ENCODE measurements at places on chromosomes 2 and 18.

DNA sequence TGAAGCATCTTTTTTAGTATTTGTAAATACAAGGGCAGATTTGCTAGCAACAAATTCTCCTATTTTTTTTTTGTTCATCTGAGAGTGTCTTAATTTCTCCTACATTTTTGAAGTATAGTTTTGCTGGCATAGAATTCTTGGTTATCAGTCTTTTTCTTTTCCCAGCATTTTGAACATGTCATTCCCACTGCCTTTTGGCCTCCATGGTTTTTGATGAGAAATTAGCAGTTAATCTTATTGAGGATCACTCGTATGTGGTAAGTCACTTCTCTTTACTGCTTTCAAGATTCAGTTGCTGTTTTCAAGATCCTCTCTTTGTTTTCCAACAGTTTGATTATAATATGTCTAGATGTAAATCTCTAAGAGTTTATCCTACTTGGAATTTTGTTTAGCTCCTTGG is 16.9 kb upstream of the RNF149 start:
- no peaks in the 10 kb centered on the region for H3K36me3 ChIP-seq
- peaks cover 3% of the 10 kb centered on the region for H3K4me1 ChIP-seq
- no peak overlapping the region for H3K4me3 ChIP-seq

DNA sequence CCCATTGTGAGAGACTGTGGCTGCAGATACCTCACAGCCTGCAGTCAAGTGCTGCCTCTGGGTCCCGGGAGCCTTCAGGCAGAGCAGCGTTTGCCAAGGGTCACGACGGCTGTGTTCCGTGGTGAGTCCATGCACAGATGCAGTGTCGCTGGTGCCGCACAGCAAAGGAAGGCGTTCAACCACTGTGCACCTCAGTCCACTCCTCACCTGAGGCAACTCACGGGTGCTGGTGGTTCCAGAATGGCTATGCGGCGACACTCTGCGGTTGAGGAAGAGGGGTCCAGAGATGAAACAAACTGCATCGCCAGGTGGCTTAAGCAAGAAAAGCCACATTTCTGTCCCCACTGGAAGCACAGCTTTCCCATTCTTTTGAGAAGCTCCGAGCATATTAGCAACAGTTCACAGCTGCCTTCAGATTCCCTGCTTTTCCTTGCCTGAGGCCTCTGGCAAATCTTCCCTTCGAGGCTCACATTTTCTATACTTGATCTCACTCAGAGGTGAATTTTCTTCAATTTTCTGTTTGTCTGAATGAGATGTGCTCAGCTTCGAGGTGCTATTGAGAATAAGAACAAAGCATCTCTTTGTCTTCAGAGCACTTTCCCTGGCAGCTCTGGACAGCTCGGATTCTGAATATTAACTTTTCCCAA is 208.8 kb upstream of the TWIST2 start:
- H3K4me1 ChIP-seq, result no peaks in the 10 kb centered on the region
- no peak overlapping the region for H3K4me3 ChIP-seq
- H3K27me3 ChIP-seq, result peaks cover 3% of the 10 kb centered on the region
- no peak for DNase-seq
- H3K27ac ChIP-seq, result no peak overlapping the region

GRCh38 chr2:146579147-146579930 is 1265.5 kb upstream of the ACVR2A start:
- H3K36me3 ChIP-seq, result no peaks in the 10 kb centered on the region
- no peak overlapping the region for H3K4me3 ChIP-seq
- H3K4me1 ChIP-seq, result no peaks in the 10 kb centered on the region
- no peak overlapping the region for H3K27ac ChIP-seq
- no peaks in the 10 kb centered on the region for H3K27me3 ChIP-seq

DNA sequence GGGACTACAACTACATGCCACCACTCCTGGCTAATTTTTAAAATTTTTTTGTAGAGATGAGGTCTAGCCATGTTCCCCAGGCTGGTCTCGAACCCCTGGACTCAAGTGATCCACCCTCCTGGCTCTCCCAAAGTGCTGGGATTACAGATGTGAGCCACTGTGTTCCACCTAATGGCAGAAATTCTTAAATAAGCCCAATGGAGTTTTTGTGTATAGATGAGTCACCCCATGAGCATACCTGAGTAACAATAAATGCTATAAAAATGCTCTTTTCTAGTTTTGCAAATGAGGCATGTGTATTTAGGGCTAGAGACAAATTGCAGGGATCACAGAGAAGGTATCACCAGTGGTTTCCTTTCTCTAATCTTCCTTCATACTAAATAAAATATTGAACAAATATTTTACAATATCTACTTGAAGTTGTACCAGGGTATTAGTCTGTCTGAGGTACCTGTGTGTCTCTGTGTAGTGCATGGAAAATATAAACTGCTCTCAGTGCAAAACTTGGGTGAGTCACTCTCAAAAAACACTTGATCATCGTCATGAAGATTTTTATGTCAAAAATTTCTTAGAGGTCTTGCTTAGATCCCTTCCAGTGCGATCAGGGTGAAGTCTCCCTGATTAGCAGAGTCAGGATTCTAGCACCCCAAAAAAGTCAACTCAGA is 337.1 kb upstream of the MMADHC start:
- no peaks in the 10 kb centered on the region for H3K4me1 ChIP-seq
- H3K27ac ChIP-seq, result no peak overlapping the region
- H3K27me3 ChIP-seq, result no peaks in the 10 kb centered on the region
- H3K36me3 ChIP-seq, result no peaks in the 10 kb centered on the region
- H3K4me3 ChIP-seq, result no peak overlapping the region

GRCh38 chr2:231170055-231170454 is 28.4 kb upstream of the ARMC9 start:
- DNase-seq, result no peak
- H3K27ac ChIP-seq, result no peak overlapping the region
- H3K4me1 ChIP-seq, result peaks cover 2% of the 10 kb centered on the region
- H3K27me3 ChIP-seq, result no peaks in the 10 kb centered on the region
- peaks cover 51% of the 10 kb centered on the region for H3K36me3 ChIP-seq
- no peak overlapping the region for H3K4me3 ChIP-seq

DNA sequence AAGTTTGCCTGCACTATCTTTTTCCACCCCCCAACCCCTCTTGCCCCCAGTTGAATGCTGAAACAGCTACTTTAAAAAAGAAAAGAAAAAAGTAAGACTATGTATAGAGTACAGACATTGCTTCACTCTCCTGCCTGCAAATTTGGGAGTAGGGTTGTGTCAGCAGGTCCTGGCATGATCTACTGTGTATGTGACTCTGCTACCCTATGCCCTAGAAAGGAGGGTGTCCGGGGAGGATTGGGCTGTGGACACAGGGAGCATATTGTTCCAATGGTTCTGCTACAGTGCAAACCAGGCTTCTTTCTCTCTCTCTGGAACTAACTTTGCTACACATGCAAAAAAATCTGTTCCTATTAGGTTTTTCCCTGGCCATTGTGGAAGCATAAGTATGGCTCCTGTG is 9.9 kb upstream of the ZEB2 start:
- no peak overlapping the region for H3K27ac ChIP-seq
- H3K4me1 ChIP-seq, result no peaks in the 10 kb centered on the region
- H3K27me3 ChIP-seq, result peaks cover 45% of the 10 kb centered on the region
- H3K4me3 ChIP-seq, result no peak overlapping the region
- DNase-seq, result no peak

- H3K36me3 ChIP-seq, result no peaks in the 10 kb centered on the region
- H3K27me3 ChIP-seq, result no peaks in the 10 kb centered on the region
- no peak for DNase-seq
- H3K27ac ChIP-seq, result no peak overlapping the region
- H3K4me3 ChIP-seq, result no peak overlapping the region
- H3K4me1 ChIP-seq, result no peaks in the 10 kb centered on the region
Observed at GRCh38 chr2:5250482-5250881, 441.7 kb upstream of the SOX11 start.

Measured in activated CD8-positive, alpha-beta T cell treated with anti-CD3 and anti-CD28 coated beads, Interleukin-2, amount 10 ng/mL, durations not matched to agents 7 days and 5 days (primary cell).